ENCODE measurements at places on chromosomes 1 and 21.

DNA sequence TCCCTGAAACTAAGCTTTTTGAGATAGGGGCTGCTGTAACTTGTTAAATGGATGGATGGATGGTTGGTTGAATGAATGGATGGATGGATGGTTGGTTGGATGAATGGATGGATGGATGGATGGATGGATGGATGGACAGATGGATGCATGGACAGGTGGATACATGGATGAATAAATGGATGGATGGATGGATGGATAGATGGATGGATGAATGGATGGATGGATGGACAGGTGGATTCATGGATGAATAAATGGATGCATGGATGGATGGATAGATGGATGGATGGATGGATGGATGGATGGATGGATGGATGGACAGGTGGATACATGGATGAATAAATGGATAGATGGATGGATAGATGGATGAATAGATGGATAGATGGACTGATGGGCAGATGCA, 26.9 kb downstream of the MYOM3 start:
- no peak for DNase-seq

- DNase-seq: no peak
Measured at GRCh38 chr1:3821908-3822307, 25.6 kb upstream of the LRRC47 start.

DNA sequence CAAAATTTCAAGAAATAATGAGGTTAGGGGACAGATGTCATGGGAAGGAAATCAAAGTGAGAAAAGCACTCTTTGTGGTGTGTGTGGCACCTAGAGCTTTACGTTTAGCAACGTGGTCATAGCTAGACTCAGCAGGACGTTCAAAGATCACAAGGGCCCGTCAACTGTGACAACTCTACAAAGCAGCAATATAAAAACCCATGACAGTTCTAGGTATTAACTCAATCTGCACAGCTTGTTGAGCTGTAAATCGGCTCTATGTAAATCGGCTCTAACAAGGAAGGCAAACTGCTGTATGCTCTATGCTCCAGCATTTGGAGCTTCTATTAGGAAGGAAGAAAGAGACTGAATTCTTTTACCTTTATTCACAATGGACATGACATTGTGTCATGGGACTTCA, 64.8 kb downstream of the TP53BP2 start:
- DNase-seq: no peak

DNA sequence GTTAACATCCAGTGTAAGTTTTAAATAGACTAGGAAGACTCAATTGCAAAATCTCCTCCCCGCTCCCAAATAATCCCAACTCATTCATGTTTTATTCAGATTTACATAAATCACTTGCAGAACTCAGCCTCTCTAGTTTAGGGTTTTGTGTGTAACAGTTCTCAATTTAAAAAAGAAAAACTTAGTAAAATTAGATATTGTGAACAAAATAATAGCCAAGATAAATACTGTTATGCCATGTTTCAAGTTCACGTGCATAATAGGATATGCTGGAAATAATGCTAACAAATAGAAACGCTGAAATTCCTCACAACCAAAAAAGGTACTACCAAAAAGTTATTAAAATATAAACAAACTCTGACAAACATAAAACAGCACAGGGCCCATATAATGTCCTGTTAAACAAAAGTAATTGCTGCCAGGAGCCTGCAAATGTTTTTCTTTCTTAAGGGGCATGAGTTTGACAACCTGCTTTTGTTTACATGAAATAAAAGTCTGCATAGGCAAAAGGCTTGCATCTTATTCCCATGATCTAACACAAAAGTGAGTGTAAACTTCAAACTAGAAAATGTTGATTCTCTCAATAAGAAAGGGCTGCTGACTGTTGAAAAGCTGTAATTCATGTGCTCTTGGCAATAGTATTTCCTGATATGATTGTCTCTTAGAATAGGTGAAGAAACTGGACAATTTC, 2.9 kb downstream of the SERTAD4 start:
- DNase-seq: no peak

DNA sequence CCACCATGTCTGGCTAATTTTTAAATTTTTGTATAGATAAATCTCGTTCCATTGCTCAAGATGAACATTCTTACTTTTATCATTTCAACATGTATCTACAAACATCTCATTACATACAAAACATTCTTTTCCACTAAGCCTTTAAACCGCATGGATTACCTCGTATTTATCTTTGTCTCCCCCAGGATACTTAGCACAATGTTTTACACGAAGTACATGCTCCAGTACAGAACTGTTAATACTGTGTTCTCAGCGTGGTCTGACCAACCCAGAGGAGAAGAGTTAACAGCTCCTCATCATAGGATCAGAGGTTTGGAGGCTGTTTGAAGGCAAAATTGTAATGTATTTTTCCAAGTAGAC, 7.4 kb downstream of the PIK3C2B start:
- DNase-seq: no peak

DNA sequence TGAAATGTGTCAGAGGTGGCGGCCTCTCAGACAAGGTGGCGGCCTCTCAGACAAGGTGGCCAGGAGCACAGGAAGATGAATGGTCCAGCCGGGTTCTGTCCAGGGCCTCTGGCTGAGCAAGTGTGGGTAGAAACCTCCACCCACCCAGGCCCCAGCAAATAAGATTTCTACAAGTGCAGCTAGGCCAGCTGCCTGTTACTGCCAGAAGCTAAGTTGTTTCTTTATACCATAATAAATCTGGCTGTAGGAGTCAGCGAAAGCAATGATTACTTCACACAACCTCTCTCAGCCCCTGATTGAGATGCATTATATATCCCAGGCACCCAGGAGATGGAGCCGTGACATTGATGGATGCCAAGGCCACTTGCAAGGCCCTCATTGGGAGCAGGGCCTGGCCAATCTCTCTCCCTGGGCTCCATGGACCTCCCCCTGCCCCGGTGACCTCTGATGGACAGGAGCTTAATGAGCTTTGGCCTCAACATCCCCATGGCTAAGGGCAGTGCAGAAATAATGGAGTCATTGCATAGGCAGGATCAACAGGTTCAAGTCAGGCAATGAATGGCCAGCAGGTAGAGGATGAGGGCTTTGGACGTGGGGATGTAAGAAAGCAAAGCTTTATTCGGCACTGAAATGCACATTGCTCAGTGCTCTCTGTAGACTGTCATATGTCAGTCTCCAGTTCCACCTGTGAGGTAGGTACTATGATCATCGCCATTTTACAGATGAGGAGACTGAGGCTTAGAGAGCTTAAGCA, 92.9 kb downstream of the PTPRU start:
- no peak for DNase-seq

GRCh38 chr1:78490861-78491450, at the start of gene PTGFR:
PTGFR (plus strand) TSS chr1:78490974; CDS start chr1:78492744, 1,770 bp downstream.
- DNase-seq: no peak

- no peak for DNase-seq
Measured at GRCh38 chr1:179910934-179911333, 28.8 kb downstream of the TOR1AIP1 start.

DNA sequence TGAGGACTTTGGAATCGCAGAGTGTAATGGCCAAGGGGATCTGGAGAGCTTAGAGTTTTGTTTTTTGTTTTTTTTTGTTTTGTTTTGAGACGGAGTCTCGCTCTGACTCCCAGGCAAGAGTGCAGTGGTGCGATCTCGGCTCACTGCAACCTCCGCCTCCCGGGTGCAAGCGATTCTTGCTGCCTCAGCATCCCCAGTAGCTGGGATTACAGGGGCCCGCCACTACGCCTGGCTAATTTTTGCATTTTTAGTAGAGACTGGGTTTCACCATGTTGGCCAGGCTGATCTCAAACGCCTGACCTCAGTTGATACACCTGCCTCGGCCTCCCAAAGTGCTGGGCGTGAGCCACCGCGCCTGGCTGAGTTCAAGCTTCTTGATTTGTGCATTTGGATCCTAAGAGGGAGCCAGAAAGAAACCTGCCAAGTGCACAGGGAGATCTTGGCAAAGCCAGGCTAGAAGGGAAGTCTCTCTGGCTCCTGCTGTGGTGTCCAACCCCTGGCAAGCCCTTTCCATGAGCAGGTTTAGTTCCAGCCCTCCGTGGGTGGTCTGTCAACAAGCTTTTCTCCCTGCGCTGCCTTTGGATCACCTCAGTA, 852 bp downstream of the FAAH start:
- DNase-seq: no peak

DNA sequence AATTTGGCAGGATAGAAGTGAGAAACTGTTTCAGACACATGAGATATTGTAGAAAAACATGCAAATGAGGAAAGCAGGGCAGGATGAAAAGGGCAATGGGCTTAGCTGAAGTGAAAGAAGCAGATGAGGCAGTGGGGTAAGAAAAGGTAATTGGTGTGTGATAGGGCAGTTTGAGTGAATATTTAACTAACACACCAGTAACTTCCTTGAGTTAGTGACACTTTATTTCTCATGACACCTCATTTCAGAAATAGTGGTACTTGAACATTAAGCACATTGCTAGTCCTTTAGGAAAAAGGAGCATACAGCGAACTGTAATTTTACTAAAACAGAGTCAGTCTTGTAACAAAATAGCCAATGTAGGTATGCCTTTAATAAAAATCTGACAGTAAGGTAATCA, 415.0 kb downstream of the DPYD start:
- no peak for DNase-seq

- DNase-seq: peak; percentile 8
Measured at GRCh38 chr1:167401260-167401873, 117.0 kb downstream of the CD247 start.

GRCh38 chr21:42302794-42303193, 12.4 kb downstream of the TFF3 start:
- DNase-seq: no peak

DNA sequence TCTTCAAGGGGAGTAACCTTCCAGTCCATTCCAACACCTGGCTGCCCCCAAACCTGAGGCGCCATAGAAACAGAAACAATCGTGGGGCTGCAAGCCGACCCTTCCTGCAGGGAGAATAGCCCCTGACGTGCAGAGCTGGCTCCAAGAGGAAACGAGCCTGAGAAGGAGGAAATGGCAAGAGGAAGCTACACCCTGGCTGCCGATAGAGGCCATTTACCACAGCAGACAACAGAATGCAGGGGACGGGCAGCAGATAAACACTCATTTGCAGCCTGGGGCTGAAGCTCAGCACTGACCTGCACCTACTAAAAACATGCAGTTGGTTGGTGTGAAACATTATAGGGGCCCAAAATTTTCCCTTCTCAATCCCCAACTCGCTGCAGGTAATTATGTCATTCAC, 8.7 kb upstream of the TDRD10 start:
- no peak for DNase-seq

DNA sequence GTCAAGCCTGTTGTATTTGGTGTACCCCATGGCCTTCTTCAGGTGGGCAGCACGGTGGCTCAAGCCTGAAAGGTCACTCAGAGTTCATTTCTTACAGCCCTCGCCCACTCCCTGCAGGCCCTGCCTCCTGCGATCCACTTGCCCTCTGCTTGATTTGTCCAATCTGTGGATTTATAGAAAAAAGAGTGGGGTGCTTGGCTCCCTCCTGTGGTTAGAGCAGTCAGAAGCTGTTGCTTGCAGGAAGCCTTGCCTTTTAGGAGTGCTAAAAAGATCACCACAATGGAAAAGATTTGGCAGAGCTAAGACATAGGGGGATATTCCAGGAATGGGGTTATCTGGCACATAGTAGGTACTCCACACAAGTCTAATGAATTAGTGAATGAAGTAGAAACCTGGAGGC, 108.0 kb upstream of the TRABD2B start:
- DNase-seq: no peak

- no peak for DNase-seq
Measured at GRCh38 chr1:68916221-68916902, 419.5 kb upstream of the DEPDC1 start.

DNA sequence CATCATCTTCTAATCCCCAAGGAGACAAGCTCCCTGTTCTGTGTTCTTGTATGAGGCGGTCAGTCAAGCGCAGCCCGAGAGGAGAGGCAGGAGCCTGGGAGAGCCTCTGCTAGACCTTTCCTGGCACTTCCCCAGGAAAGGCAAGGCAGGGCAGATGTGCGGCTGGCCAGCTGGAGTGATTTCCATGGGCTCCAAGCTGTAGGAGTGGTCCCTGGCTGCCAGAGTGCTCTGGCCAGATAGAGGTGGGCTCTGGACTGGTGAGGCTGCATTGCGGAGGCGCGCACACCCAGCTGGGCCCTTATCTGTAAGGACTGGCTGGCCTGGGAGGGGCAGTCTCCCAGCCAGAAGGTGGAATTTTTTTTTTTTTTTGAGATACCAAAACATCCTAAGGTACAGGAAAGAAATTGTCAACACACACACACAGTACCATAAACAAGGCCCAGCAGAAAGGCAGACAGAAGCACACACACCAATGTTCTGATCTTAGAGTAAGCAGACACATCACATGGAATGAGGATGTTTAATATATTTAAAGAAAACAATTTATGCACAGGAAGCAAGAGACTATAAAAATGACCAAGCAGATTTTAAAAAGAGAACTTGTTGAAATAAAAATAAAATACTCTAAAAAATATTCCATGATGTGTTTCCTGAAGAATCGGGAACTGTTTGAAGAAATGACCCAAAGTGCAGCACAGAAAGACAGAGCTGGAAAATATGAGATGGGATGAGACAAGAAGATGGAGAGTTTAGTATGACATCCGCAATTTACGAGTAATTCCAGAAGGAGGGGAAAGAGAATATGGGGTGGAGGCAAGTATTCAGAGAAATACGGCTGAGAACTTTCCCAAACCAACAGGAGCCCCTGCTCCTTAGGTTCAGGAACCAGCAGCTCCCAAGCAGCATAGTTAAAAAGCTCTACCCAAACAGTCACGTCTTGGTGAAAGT, 13.4 kb downstream of the IBA57 start:
- no peak for DNase-seq

GRCh38 chr1:1832166-1832565, 53.9 kb upstream of the NADK start:
- no peak for DNase-seq

DNA sequence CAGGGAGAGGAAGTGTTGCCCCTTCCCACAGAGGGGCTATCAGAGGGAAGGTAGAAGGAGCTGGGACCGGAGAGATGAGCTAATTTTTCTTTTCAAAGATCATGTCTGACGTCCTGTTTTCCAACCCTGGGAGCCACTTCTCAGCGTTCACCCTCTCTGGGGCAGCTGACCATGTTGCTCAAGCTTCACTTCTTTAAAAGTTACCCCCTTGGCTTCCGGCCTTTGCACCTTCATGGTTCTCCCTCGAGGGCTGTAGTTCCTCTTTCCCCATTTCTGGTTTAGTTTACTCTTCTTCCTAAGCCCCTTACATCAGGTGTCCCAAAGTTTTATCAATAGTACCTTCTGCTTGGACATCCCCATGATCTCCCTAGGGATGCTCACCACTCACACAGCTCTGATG, 23.8 kb upstream of the CSF1 start:
- DNase-seq: no peak

- DNase-seq: no peak
Measured at GRCh38 chr1:57003398-57004139, 37.8 kb upstream of the C8B start.

Measured in stimulated activated CD4-positive, alpha-beta T cell treated with anti-CD3 and anti-CD28 coated beads, TNF-alpha, amount 100 ng/mL, for 4 hours (primary cell).